ENCODE measurements at places on chromosomes 2 and 18.

DNA sequence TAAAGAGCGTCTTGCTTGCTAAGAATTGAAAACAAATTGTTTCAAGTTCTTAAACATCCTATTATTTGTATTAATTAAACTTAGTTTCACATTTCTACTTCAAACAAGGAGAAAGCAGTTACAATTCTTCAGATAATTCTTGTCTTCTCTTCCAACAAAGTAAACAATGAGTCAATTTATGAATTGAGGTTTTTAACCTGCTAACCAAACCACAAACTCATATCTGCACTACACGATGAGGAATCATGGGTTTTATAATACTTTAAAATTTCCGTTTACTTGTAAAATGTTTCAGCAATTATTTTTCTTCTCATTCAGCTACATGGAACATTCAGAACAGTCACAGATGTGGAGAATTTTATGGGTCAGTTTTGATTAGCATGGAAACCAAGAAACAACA, 114.2 kb downstream of the SPIRE1 start:
- no peak for DNase-seq

- DNase-seq = no peak
Observed at GRCh38 chr2:230942371-230942770, 17.3 kb upstream of the GPR55 start.

DNA sequence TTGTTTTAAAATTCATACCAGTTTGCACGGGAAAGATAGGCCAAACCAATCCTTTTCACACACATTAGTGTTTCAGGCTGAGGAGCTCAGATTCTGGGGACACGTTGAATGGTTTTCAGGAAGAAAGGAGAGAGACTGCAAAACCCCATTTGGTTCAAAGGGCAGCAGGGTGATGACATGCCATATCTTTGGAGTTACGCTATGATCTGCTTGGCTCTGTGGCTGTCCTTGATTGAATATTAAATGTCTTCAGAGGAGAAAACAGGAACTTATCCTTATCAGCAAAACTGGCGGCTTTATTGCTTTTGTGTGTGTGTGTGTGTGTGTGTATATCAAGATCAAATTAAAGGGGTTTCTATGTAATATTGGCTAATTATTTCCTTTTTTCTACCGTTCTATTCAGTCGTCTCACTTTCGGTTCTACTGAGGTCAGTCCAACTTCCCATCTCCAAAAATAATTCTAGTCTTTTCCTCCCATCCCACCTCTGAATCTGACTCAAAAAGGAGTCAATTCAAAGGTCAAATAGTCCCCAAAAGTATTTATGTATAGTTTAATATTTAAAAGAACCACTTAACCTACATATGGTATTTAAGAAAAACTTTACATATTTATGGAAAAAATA, 292.9 kb upstream of the CCDC68 start:
- DNase-seq = no peak

GRCh38 chr2:135099802-135100483, 47.9 kb downstream of the RAB3GAP1 start:
- no peak for DNase-seq

- DNase-seq = no peak
Observed at GRCh38 chr2:201263779-201264178, 3.4 kb downstream of the CASP8 start.

- no peak for DNase-seq
Observed at GRCh38 chr2:202122980-202123720, 50.1 kb downstream of the KIAA2012 start.

DNA sequence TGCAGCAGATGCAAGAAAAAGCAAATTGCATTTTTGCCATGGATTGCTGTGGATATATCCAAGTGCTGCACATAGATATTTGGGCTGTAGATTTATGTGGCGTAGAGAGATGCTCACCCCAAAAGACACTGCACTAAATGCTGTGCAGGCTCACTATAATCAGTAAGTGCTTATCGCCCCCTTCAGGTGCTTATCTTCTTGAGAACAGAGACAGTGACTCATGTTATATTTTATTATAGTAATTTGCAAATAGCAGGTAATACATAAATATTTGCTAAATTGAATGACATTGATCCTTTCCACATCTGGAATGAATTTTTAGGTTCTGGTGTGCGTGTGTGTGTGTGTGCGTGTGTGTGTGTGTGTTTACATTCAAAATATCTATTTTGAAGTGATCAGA, 36.8 kb upstream of the PLEKHM3 start:
- peak; percentile 67 for DNase-seq

DNA sequence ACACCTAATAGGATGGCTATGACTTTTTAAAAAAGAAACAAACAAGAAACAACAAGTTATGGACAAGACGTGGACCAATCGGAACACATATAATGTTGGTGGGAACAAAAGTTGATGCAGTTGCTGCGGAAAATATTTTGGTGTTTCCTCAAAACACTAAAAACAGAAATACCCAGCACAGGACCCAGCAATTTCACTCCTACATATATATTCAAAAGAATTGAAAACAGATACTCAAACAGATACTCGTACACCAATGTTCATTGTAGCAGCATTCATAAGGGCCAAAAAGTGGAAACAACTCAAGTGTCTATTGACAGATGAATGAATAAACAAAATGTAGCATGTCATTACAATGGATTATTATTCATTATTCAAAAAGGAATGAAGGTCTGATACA, 12.1 kb downstream of the CCDC141 start:
- DNase-seq = no peak

DNA sequence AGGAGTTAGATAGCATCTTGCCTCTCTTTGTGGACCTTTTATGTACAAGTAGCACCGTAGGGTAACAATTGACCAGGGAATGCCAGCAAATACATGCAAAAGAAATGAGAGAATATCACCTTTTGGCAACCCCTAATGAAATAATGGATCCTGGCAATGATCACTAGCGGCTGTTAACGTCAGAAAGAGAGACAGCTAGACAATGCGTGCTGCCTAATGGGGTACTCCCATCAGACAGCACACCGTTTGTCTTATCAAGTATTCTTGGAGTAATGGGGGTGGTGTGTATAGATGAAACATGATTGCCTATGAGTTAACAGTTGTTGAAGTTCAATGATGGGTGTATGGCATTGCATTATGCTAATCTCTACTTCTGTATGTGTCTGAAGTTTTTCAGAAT, 1.6 kb downstream of the ELAC1 start:
- DNase-seq = no peak

DNA sequence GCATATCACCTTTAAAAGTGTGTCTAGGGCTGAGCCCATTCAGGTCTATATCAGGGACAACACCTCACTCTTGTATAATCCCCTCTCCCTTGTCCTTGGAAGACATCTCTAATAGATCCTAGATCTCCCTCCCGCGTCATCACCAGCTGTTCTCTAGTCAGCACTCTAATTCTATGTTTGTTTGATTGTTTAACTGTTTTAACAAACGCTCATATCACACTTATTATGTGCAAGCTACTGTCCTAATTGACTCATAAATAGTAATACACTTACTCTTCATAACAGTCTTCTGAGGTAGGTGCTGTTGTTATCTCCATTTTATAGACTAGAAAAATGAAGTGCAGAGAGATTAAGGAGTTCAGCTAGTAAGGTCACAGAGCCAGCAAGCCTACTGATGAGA, 1.6 kb upstream of the ERMN start:
- no peak for DNase-seq

- no peak for DNase-seq
Observed at GRCh38 chr2:29106980-29107388, 8.2 kb upstream of the CLIP4 start.
